Psoas muscle (tissue), 8 donors: ENCODE measurements at places on chromosomes 3 and 15. TPM values are rescaled to one million over a fixed set of nuclear protein-coding genes. Genes with fewer than 3 reads are reported as not detected.

- H3K4me1 ChIP-seq: no peaks in the 10 kb centered on the region
- no peak overlapping the region for H3K27ac ChIP-seq
- H3K27me3 ChIP-seq: no peaks in the 10 kb centered on the region
- no peaks in the 10 kb centered on the region for H3K36me3 ChIP-seq
- H3K4me3 ChIP-seq: no peak overlapping the region
- no peak for DNase-seq
Observed at GRCh38 chr3:20406611-20407011, 220.6 kb upstream of the SGO1 start.

- H3K27ac ChIP-seq: peak overlapping the region; percentile 92
- H3K4me3 ChIP-seq: no peak overlapping the region
- H3K27me3 ChIP-seq: no peaks in the 10 kb centered on the region
- H3K4me1 ChIP-seq: peaks cover 96% of the 10 kb centered on the region
- DNase-seq: no peak
Observed at GRCh38 chr3:127788451-127788909, 33.8 kb downstream of the MGLL start.

DNA sequence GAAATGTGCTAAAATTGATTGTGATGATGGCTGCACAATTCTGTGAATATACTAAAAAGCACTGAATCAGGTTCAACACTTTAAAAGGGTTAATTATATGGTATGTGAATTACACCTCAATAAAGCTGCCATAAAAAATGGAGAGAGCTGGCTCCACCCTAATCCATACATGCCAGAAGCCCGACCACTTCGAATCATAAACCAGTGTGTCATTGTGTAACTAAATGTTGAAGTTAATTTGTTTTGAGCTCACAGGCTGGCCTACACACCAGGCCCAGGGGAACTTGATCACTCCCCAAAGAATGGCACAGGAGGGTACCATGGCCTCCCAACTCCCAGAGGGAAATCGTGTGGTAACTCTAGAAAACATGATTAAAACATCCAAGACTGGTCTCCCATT lies 14.0 kb downstream of the PLCD1 start:
- no peak overlapping the region for H3K27ac ChIP-seq
- no peaks in the 10 kb centered on the region for H3K4me1 ChIP-seq
- no peaks in the 10 kb centered on the region for H3K27me3 ChIP-seq
- no peak overlapping the region for H3K4me3 ChIP-seq
- DNase-seq: no peak

GRCh38 chr3:128179484-128179819 lies 26.2 kb downstream of the EEFSEC start:
- DNase-seq: no peak
- no peaks in the 10 kb centered on the region for H3K27me3 ChIP-seq

The IGSF10 gene
- total RNA-seq: 1.3 TPM

The SORD gene
- total RNA-seq: 3.5 TPM

The IVD gene
- total RNA-seq: 60.5 TPM

The GPR149 gene
- not detected for total RNA-seq
